Stimulated activated CD4-positive, alpha-beta T cell treated with anti-CD3 and anti-CD28 coated beads, Interleukin-4, amount 100 ng/mL, for 1 hour (primary cell): ENCODE measurements at places on chromosomes 5 and 9.

- no peak for DNase-seq
Measured at GRCh38 chr5:150116667-150117400, 30.5 kb upstream of the CSF1R start.

- no peak for DNase-seq
Measured at GRCh38 chr5:59487772-59488729, 405.5 kb downstream of the PDE4D start.

- DNase-seq = peak; percentile 77
Measured at GRCh38 chr5:181261320-181262049, 542 bp upstream of the TRIM52 start.

DNA sequence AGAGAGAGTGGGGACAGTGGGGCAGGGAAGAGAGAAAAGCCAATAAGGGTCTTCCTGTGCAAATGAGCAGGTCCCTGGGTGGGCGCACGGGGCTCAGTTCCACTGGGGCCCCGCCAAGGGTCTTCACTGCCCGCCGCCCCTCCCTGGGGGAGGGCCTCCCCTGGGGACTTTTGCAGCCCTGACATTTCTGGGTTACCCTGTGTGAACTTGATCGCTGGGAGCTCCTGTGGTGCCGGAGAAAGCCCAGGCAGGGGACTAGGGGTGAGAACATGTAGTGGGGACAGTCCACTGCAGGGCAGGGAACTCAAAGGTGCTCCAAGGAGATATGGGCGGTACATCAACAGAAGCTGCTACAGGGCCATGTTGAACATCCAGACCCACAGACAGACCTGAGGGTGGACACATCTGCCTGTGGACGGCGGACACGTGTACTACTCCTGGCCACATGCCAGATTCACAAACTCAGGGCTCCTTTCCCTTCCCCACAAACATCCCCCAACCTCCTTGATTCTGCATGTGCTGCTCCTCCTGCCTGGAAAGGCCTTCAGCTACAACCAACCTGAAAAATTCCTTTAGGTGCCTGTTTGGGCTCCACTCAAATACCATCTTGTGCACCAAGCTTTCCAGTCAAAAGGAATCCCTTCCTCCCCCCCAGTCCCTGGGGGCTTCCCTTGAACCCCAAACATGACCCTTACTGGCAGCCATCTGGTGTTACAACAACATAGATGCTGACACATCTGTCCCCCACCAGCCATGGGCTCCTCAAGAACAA, 43.0 kb upstream of the NEK6 start:
- DNase-seq = no peak

- DNase-seq = peak; percentile 48
Measured at GRCh38 chr5:80255431-80255810, 427 bp downstream of the SERINC5 start.

DNA sequence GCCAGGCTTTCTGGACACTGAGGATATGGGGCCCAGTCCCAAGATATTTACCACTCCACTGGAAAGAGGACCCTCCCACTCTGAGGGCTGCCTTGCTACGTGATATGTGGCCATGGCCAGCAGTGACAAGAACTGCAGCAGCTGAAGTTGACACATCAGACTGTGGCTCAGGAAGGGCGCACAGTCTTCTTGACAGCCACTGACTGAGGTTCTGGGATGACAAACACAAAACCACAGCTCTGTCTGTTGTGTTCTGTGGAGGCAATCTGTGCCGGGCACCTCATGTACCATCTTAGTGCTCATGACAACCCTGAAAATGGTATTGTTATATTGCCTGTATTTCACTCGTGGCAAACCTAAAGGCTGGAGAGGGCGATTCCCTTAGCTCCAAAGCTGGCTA, 16.9 kb downstream of the FSTL4 start:
- no peak for DNase-seq

DNA sequence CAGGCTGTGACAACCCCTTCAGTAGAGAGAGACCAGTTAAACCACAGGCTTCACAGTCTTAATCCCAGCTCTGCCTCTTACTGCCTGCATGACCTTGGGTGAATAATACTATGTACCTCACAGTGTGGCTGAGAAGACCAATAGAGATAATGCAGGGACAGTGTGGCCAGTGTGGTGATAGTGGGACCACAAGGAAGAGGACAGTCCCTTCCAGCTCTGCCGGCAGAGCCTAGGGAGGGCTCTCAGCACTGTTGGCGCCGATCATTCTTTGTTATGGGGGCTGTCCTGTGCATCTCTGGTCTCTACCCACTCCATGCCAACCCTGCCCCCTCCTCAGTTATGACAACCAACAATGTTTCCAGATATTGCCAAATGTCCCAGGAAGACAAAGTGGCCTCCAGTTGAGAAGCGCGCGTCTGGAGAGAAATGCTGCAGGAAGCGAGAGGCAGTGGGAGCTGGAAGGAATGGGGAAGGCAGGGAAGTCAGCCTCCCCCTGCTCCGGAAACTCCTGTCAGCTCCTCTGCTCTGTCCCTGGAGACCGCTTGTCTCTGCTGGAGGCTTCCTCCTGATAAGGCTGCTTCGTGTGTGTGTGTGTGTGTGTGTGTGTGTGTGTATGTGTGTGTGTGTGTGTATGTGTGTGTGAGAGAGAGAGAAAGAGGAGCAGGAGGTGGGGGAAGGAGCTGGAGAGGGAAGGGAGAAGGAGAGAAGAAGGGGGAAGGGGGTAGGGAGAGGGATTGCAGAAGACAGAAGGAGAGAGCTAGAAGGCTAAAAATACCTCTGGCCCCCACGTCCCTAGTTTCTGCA, 31.8 kb upstream of the FABP6 start:
- no peak for DNase-seq

- DNase-seq = no peak
Measured at GRCh38 chr9:85420750-85421149, 321.0 kb downstream of the AGTPBP1 start.

- no peak for DNase-seq
Measured at GRCh38 chr5:68306361-68307014, 90.9 kb downstream of the PIK3R1 start.

DNA sequence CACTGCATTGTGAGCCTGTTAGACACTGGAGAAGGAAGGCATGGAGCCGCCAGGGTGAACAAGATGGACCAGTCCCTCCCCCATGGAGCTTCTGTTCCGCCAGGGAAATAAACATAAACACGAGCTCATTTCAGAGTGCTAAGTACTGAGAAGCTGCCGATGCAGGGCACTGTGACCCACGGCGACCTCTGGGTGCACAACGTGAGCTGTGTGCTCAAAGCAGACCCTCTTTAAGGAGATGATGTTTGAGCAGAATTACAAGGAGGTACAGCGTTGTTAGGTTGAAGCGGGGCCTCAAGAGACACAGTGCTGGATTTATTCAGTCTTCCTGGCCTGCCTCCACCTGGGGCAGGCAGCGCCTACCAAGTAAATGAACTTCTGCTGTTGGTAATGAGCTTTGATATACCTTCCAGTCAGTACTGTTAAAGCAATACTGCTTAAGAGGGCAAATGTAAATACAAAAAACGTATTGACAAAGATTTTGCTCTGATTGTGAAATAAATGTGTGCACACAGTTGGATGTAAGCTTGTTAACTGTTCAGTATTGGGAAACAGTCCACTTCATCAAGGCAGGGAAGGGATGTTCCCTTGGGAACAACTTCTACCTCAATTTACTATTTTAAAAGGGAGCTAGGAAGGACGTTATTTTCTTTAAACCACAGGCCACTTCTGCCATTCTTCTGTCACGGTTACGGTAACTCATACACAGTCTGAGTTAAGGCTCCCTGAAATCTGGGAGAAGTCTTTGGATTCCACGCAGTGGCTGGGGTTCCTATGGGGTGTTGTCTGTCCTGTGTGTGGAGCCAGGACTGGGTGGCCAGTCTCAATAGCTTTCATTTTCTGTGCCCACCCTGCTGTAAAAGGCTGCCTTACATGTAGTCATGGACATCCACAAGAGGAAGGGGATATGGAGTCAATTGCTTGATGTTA, 48.9 kb upstream of the DMRT1 start:
- DNase-seq = no peak

GRCh38 chr5:55985181-55985580, 9.6 kb downstream of the IL6ST start:
- no peak for DNase-seq

GRCh38 chr5:141050622-141051520, at the start of gene PCDHB1:
TSS of gene PCDHB1 (plus strand) at chr5:141051374. CDS start at chr5:141051471, 97 bp downstream.
- DNase-seq = no peak

- peak; percentile 39 for DNase-seq
Measured at GRCh38 chr5:150155258-150156026, at the start of gene PDGFRB. TSS of gene PDGFRB (minus strand) at chr5:150155845. CDS start at chr5:150137047, 18,798 bp downstream.

- DNase-seq = no peak
Measured at GRCh38 chr9:14081745-14082144, 232.2 kb downstream of the NFIB start.
